HAP-1 (cell line): ENCODE measurements at places on chromosomes 6 and 20.

GRCh38 chr20:14948416-14948815 lies 611.0 kb upstream of the FLRT3 start:
- no peak for DNase-seq

GRCh38 chr20:31440012-31440659 lies at the start of gene DEFB123:
Gene DEFB123, plus strand, starts transcription at chr20:31440632. Its CDS starts 67 bp downstream, at chr20:31440699.
- no peak for DNase-seq

GRCh38 chr6:14305131-14305530 lies 187.6 kb downstream of the CD83 start:
- no peak for DNase-seq

DNA sequence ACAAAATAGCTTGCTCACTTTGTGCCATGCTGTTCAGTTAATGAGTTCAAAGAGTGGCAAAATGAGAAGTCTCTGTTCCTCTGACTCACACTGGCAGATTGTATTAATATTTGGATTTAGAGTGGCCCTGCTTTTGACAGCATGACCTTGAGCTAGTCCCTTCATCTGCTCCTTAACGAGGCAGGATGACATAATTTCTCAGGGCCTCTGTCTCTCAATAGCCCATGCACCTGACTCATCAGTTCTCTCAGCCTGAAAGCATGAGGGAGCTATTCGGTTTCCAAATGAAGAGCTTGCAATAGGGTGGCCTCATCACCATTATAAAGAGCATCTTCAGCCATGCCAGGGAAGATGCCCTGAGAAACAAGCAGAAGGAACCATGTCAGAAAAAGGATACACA lies 38.2 kb downstream of the CAP2 start:
- no peak for DNase-seq

DNA sequence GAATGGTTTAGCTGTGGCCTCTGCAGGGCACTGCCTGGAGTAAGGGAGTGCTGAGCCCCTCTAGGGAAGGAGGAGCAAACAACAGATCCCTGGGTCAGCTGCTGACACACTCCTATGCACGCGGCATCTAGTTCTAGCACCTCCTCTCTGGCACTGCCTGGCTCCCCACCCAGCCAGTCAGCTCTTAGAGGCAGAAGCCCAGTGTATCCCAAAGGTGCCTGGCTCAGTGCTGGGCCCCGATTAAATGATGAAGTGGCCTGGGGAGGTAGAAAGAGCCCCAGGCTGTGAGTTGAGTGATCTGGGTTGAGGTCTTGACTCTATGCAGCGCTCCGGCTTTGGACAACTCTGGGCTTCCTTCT lies 7.6 kb upstream of the VEGFA start:
- DNase-seq: no peak

GRCh38 chr6:94323853-94324252 lies 904.5 kb upstream of the EPHA7 start:
- no peak for DNase-seq

DNA sequence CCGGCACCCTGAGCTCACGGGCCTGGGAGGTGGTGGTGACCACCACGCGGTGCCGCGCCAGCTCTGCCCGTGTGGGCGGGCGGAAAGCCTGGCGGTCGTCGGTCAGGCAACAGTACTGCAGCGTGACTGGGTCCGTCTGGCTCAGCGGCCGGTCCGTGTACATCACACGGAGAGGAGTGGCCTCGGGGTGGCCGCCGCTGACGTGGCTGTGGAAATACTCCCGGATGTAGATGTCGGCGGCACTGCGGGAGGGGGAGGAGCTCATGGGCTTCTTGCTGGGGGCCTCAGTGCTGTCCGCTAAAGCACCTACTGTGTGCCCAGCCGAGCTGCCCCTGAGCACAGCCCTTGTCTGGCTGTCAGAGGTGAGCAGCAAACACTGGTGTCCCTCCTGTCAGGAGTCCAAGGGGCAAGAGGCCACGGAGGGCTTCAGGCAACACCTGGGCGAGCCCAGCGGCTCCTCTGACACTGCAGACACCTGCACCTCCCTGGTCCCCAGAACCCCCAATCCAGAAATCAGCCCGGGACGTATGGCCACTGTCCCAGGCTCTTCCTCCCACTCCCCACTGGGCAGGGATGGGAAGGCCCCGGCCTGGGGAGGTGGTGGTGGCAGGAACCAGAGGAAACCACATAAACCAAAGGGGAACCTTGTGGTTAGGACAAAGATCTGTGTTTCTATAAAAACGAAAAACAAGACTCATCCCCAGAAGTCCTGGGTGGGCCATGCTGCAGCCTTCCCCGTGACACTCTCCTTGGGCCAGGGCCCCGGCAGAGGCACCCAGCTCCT lies 6.5 kb downstream of the HELZ2 start:
- no peak for DNase-seq

DNA sequence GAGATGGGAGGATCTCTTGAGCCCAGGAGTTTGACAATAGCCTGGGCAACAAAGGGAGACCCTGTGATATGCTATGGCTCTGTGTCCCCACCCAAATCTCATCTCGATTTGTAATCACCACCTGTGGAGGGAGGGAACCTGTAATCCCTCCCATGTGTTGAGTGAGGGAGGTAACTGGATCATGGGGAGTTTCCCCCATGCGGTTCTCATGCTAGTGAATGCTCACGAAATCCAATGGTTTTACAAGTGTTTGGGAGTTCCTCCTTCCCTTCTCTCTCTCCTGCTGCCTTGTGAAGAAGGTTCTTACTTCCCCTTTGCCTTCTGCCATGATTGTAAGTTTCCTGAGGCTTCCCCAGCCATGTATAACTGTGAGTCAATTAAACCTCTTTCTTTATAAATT lies 3.4 kb downstream of the NUDT3 start:
- no peak for DNase-seq

DNA sequence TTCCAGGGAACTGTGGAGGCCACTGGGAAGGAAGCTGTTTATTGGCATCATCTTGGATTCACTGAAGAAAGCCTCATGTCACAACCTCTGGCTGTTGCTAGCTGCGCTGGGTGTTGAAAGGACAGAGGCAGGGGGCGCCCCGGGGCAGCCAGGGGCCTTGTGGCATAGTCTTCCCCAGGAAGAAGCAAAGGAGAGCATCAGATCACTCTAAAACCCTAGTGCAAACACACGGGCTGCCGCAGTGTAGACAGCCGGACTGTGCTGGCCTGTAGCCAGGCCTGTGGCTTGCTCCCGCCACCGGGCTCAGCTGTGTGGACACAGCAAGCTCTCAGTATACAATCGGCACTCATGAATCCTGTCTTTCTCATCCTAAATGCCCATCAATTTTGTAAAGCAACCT lies 23.8 kb upstream of the SMOC2 start:
- DNase-seq: no peak

- DNase-seq: no peak
These were observed 41.2 kb downstream of the C6orf132 start for GRCh38 chr6:42101186-42101657.

- DNase-seq: no peak
These were observed 90.3 kb upstream of the NXT1 start for GRCh38 chr20:23260181-23260840.

- no peak for DNase-seq
These were observed 22.0 kb upstream of the KIF25 start for GRCh38 chr6:167975458-167975857.

- no peak for DNase-seq
These were observed 145.1 kb downstream of the SAMD5 start for GRCh38 chr6:147653631-147654030.

GRCh38 chr20:38450412-38450975 lies 15.4 kb upstream of the SNHG17 start:
- DNase-seq: no peak

- no peak for DNase-seq
These were observed 39.4 kb upstream of the MAFB start for GRCh38 chr20:40728470-40728869.

DNA sequence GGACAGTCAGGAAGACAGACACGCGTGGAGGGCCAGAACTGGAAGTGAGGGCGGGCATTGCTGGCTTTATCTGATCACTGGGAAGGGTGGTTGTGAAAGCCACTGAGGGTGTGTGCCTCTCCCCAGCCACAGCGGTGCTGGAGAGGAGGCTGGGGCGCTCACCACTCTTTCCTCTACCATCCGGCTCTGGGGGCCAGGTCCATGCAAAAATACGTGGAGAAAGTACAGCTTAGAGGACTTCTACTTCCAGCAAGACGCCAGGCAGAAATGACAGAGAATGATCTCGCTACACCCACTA lies 148.8 kb upstream of the RPS6KA2 start:
- DNase-seq: no peak

DNA sequence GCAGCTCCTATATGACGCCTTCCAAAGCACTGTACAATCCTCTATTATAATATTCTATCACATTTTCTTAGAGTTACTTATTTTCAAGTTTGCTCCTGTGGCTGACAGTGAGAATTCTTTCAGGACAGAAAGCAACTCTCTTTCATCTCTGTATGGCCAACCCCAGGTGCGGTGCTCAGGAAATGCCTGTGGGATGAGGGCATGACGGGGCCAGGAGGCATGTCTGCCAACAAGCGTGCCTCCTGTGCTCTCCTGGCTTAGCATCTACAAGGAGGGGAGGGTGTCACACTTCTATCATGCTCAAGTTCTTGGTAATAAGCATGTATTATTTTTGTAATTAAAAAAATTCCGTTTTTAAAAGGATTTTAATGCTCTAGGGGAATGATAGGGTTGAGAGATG lies 11.4 kb downstream of the MRPL14 start:
- no peak for DNase-seq

DNA sequence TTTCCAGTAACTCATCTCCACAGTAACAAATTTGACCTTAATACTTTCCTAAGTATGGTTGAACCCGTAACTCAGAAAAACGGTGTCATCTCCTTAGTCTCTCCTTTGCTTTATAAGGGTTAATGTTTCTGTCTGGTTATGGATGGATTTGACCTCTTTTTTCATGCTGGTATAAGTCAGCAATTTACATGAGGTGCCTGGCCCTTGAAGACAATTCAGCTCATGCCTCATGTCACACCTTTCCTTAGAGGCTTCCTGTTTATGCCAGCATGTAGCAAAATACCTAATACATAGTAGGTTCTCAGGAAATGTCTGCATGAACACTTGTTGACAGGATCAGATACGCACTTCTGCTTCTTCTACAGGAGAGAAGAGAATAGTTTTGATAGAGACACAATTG lies 37.7 kb upstream of the C20orf144 start:
- no peak for DNase-seq

- no peak for DNase-seq
These were observed 4.9 kb upstream of the DEK start for GRCh38 chr6:18269253-18269652.

GRCh38 chr20:50141018-50141675 lies 12.4 kb downstream of the PEDS1 start:
- DNase-seq: no peak

- DNase-seq: no peak
These were observed 91.9 kb downstream of the SLC24A3 start for GRCh38 chr20:19304389-19304788.
